Epithelial cell of esophagus (primary cell): ENCODE measurements at places on chromosomes 12 and 14.

DNA sequence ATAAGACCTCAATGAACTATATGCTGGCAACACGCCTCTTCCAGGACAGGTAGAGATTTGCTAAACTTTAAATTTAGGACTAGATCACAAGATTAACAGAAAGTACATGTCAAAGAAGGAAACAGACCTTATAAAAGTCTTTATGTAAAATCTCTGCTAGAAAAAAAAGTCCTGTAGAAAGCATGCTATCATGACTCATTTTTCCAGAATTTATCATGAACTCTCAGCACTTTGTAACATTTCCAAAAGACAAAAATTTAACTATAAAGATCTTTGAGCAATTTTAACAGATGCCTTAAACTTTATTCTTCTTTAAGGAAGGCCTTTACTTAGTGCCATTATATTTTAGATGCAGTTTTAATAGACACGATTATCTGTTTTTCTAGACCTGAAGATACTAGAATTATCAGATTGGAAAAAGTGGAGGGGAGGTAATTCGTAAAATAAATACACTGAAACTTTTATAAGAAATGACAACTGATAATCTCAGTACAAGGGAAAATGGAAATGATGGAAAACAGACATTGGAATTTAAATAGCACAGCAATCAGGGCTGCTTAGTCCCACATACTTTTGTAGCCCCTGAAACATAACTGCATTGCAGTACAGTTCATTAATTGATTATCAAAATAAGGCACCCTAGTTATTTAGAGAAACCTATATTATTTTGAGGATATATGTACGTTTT lies 92.0 kb downstream of the TTLL5 start:
- DNase-seq = no peak

GRCh38 chr12:67727702-67728666 lies 79.4 kb downstream of the DYRK2 start:
- no peak for DNase-seq

GRCh38 chr14:36519431-36520321 lies at the start of gene NKX2-1:
TSS of gene NKX2-1 (minus strand) at chr14:36520232. CDS start at chr14:36520129, 103 bp downstream.
- DNase-seq = no peak

DNA sequence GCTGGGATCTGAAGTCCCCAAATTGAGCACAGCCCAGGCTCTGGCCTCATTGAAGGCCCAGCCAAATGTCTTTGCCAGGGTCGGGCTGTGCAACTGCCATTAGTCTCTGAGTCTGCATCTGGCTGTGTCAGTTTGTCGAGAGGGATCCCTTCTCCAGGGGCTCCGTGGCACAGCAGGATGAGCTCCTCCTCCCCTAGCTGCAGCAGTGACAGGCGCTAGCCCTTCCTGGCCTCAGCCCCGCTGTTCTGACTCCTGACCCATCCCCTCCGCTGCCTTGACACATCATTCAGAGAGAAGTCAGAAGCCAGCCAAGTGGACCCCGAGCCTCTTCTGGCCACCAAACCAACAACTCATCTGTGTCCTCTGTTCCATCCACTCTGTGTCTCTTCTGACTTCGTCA lies 188.3 kb downstream of the CALM1 start:
- no peak for DNase-seq

DNA sequence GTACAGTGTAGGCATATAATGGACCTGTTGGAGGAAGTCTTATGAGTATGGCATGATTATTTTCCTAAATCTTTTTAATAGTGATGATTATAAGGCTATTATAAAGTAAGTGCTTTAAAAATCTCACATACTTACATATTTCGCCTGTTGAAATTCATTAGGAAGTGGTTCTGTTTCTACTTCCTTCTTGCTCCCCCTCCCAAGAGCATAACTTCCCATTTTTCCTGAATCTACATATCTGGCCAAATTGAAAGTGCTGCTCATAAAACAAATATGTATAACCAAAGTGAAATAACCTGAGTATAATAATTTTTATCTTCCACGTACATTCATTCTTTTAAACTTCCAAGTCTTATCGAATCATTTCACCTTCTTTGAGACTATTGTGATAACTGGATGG lies 455.6 kb upstream of the SEL1L start:
- no peak for DNase-seq

GRCh38 chr12:120719072-120719471 lies 6.6 kb upstream of the ACADS start:
- no peak for DNase-seq

DNA sequence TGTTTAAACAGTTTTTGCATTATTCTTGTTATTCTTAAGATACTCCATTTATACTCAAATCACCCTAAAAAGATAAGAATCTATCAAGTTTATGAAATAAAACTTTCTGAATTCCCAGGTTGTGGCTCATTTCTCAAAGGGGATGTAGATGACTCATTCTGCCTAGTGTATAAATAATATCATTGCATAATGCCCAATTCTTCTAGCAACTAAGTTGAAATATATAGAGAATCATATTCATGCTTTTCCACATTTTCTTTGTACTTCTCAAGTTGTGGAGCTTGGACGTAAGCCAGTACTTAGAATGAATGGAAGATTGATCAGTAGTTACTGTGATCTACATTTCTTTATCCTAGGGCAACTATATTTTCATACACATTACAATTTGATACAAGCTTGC lies 201.1 kb downstream of the PPFIA2 start:
- peak; percentile 7 for DNase-seq

GRCh38 chr14:32932914-32933628 lies 5.6 kb upstream of the NPAS3 start:
- no peak for DNase-seq

DNA sequence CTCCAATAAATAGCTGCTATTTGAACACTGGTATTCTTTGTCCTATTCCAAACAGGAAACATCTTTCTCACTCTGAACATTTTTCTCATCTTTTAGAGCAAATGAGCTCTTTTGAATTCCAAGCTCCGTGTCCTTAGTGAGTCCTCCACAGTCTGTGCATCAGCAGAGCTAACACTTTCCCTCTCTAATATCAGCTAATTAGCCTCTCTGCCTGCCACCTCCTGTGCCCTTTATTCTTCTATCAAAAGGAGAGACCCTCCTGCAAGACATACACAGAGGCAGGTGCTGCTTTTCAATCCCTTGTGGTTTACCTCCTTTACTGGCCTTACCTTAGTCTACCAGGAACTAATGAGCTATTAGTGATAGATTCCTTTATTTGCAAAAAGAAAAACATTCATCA lies 178.5 kb downstream of the SLC35F4 start:
- DNase-seq = no peak

DNA sequence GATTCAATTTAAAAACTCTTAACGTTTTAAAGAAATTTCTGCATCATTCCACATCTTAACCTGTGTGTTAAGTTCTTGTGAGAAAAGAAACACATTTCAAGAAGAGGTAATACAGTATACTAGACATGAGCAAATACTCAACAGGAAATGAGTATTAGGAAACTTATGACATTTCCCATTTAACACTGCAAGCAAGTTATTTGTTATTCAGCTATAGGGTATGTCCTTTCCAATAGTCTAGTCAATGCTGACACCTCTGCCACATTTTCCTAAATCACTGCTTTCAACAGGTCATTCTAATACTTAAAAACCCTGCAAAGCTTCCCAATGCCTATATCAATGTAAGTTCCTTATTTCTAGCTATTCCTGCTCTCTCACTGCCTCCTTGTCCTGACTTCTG lies 93.1 kb downstream of the DDHD1 start:
- DNase-seq = peak; percentile 14

- DNase-seq = no peak
Observed at GRCh38 chr12:119712721-119713120, 44.8 kb downstream of the PRKAB1 start.

- peak; percentile 9 for DNase-seq
Observed at GRCh38 chr12:81086342-81086741, 8.5 kb downstream of the ACSS3 start.

- peak; percentile 87 for DNase-seq
Observed at GRCh38 chr14:60757567-60758002, 23.0 kb downstream of the MNAT1 start.

DNA sequence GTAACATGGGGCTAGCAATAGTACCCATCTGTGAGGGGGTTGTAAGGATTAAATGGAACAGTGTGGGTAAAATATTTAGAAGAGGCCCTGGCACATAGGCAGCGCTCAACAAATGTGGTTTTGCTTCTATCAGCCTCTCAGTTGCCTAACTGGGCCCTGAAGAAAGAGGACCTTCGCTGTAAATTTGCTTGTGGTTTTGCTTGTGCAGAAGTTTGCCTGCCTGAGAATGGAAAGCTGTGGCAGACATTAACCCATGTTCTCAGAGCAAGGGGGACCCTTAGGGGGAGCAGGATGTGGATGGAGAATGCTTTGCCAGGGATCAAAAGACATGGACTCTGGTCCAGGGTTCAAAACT lies 160.1 kb downstream of the BRMS1L start:
- DNase-seq = no peak

DNA sequence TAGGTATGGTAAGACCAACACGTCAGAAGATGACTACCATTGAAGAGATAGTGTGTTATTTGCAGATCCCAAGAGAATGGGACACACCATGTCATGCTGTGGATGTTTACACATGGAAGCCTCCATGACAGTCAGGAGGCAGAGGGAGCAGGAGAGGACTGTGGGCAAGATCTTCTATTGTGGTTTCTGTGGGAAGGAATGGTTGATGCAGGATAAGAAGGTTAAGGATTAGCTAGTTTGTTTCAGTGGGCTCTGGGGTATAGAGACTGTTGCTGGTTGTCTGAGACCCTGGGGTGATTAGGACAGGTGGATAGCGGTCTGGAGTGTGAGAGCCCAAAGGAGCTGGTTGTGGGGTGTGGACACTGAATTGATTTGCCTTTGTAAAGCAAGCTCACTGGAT lies 23.3 kb downstream of the TAS2R7 start:
- DNase-seq = no peak

DNA sequence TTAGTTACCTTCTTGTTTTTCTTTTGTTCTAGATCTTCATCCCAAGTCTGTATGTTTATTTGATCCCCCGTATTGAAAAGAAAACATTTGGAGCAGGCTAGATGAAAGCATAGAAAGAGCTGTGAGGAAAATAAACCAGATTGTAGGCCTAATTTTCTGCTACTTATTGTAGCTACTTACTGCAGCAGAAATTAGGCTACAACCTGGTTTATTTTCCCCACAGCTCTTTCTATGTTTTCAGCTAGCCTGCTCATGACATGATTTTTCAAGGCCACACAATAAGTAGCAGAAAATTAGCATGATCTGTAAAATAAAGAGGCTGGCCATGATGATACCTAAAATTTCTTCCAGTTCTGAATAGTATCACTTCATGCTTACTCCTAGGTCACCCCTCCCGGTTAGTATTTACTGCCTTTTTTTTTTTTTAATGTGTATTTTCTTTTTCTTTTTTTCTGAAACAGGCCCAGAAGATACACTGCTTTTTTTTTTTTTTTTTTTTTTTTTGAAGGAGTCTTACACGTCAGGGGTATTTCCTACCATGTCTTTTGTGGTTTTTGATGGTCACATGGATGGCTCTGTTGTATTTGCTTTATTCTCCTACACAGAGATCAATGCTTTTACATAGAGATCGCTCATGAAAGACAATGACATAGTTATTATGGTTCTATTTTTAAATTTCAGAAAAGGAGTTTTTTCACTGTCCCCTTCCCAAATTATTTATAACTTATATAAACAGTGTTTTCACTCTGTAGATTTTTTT lies 32.3 kb downstream of the BHLHE41 start:
- no peak for DNase-seq

DNA sequence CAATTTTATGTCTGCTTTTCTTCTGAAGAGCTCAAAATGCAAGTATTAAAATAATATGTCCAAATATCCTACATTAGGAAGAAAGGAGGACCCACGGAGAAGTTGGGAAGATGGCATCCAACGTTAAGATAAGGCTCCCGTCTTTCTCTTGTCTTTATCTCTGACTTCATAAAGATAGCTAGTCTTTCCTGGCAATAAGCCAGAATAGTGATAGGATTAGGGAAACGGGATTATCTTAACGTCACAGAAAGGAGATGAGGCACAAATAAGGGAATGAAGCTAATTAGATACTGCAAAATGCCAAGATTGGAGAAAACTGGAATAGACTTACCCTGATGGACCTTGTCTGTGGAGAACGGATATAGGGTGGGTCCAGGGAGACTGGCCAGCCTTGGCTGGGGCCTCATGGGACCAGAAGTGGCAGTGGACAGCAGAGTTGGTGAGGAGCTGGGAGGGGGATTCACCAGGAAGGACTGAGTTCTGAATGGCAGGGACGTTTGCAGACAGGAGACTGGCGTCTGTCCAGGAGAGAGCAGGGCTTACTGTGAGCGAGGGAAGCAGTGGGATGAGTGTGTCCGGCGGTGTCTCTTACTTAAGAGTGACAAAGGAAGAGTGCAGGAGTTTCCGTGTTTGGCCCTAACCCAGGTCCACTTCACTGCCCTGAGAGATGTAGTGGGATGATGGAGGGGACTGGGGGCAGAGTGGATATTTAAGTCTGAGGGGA lies 119.9 kb downstream of the CACNA1C start:
- no peak for DNase-seq

DNA sequence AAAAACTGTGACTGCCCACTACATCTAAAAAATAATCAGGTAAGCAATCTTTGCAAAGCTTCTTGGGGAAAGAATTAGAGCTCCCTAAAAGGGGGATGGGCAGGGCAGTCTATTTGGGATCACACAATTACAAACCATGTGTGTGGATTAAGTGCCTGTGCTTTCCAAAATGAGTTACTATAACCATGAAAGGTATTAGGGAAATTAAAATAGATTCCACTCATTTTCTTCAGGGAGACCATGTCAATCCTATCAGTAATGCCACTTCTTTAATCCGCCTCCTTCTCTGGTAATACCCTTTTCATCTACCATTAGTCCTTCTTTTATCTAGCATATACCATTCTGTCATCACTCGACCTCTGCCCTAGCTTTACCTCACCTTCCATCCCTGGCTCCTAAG lies 53.7 kb downstream of the PAWR start:
- DNase-seq = no peak

GRCh38 chr14:69398053-69398817 lies at the start of the genes ERH and SLC39A9:
TSS of gene ERH (minus strand) at chr14:69398299. CDS start at chr14:69398233, 66 bp downstream.
TSS of gene SLC39A9 (plus strand) at chr14:69398692. CDS start at chr14:69399370, 678 bp downstream.
- peak; percentile 97 for DNase-seq

DNA sequence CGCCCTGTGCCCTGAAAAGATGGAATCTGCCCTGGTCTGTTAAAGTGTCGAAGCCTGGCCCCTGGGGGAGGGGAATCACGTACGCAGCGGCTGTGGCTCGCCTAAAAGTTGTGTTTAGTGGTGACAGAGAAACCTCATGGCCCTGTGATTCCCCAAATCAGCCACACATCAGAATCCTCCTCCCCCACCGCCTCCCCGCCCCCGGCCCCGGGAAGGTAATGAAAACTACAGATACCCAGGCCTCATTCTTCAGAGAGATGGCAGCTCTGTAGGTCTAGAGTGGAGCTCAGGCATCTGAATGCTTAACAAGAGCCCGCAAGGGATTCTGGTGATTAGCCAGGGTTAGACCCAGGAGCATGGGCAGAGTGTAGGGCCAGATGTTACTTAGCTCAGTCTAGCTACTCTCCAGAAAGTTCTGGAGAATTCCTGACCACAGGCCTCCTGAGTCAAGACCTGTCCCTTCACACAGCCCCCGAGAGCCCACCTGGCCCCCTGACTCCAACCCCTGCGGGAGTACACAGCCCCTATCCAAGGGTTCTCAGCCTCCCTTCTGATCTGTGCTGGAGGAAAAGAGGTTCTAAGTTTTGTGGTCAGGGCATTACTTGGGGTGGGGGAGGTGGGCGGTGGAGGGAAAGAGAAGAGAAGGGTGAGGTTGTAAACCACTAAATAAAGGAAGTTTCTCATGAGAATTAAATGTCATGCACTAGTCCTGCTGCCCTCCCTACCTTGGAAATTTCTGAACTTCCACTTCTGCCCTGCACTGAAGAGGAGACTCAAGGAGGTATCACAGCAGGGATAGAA lies 114.8 kb downstream of the PLXNC1 start:
- DNase-seq = no peak

- DNase-seq = no peak
Observed at GRCh38 chr12:50185301-50185895, 18.2 kb upstream of the CERS5 start.
